Retina (tissue), 1 donor: ENCODE measurements at places on chromosomes 1 and 21.

- DNase-seq, result no peak
Measured at GRCh38 chr21:38809198-38809878, 3.6 kb downstream of the ETS2 start.

DNA sequence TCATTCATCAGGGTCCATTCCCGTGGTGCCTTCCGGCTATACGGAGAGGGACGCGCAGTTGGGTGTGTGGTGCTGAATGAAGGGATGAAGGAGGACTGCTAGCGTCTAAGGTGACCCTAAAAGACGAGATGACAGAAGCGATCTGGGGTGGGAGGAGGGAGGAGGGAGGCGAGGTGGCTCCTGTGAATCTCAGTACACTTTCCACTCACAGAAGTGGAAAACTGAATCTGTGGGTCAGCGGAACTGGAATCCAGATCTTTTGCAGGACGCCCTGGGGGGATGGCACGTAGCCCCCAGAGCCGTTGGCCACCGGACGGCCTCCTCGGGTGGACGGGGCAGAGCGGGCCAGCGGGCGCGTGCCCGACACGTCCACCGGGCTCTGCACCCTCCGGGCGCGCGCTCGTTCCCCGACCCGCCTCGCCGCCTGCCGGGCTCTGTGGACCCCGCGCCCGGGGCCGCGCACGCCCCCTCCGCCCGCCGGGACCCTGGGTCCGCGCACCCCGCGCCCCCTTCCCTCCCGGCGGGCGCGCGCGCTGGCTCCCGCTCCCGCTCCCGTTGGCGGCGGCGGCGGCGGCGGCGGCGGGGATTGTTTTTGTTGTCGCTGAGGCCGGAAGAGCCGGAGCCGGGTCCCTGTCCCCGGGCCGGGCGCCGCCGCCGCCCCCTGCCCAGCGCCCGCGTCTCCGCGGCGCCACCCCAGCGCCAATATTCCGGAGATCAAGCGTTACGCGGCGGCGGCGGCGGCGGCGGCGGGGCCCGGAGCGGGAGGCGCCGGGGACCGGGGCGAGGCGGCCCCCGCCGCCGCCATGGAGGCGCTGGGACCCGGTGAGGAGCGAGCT lies at the start of gene AGO4:
TSS of gene AGO4 (plus strand) at position 403 of the 836 bp plus-strand sequence. CDS start at position 804, 401 bp downstream.
- peak; percentile 87 for DNase-seq

- no peak for DNase-seq
Measured at GRCh38 chr1:197671920-197672319, 103.4 kb downstream of the DENND1B start.

- peak; percentile 80 for DNase-seq
Measured at GRCh38 chr1:36134505-36135329, 9.7 kb upstream of the COL8A2 start.

GRCh38 chr1:208809876-208810275 lies 565.7 kb upstream of the PLXNA2 start:
- no peak for DNase-seq

DNA sequence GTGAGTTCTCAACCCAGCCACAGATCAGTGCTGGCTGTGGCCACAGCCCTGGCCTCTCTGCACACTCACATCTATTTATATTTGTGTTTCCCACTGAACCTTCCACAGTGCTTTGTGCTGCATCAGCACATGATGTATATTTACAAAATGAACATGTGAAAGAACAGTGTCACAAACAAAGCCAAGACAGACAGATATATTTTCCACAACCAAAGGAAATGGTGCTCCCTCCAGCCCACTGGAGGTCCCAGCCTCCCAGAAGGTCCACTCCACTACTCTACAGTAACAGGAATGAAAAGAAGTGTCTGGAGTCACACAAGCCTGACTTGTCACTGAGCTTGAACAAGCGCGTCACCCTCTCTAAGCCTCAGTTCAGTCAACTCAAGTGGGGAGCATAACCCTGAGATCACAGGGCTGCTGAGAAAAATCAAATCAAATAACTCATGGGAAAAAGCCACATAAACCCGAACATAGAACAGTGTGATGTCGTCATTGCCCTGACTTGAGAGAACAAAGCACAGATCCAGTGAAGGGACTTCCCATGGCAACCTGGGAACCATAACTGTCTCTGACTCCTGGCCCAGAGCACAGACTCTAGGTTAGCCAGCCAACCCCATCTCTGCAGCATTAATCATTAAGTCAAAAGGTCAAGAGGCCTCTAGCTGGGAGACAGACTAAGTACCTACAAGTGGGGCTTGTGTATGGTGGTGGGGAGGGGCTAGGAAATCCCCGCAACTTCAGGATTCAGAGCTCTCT lies 121.2 kb downstream of the TRABD2B start:
- peak; percentile 31 for DNase-seq

DNA sequence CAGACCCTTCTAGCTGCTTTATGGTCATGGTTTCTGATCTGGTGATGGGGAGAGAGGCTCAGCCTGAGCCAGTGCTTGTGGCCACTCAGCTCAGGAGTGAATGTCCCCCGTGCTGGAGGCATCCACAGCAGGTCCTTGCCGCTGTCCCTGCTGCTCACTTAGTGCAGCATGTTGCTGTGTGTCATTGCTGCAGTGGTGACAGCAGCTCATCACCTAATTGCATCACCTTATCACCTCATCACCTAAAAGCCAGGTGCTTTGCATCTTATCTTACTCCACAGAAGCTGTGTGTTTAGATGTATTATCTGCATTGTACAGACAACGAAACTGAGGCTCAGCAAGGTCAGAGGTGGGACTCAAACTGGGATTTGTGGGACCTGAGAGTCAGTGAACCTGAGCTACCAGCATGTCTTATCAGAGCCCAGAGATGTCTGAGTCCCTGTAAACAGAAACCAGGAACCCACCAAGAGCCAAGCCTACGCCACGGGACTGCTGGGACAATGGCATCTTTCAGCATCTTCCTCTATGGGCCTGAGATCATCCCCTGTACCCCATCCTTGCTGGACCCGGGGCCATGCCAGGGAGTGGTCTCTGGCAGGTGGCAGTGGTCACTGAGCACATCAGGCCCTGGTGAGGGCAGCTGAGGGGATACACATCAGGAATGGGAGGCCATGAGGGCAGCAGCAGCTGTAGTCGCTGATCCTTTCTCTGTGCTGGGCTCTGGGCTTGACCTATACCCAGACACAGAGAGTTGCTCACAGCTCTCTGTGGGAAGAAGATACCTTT lies 6.5 kb downstream of the PODN start:
- no peak for DNase-seq

DNA sequence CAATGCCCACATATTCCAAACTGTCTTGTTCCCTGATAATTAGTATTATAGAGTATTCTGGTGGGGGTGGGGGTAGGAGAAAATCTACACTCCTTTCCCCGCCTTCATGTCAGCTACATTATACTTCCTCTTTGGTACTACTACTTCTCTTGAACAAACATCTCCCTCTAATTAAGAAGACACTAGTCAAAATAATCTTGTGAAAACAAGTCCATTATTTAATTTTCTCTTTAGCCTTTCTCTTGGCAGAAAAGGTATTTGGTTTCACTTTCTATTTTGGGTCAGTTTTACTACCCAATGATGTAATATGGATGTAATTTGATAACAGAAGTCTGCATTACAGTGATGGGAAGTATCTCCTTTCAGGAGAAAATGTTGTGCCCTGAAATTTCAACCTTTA lies 22.5 kb downstream of the NTMT2 start:
- DNase-seq, result no peak

DNA sequence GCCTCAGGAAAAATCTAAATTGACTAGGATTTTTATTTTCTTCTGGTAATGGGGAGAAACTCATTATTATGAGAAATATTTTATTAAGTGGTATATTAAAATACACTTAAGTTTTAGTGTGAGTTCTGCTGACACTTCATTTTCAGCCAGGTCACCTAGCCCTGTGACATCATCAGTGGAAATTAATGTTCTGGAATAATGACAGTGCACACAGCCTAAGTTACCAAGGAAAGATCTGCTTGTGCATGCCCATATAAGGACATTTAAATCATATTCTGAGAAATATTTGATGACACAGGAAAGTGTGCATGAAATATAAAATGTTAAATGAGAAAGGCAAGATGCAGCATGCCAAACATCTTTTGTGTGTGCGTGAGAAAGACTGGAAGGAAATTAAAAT lies 102.0 kb downstream of the KIF14 start:
- no peak for DNase-seq

GRCh38 chr1:223429313-223429731 lies 36.1 kb downstream of the CCDC185 start:
- no peak for DNase-seq

DNA sequence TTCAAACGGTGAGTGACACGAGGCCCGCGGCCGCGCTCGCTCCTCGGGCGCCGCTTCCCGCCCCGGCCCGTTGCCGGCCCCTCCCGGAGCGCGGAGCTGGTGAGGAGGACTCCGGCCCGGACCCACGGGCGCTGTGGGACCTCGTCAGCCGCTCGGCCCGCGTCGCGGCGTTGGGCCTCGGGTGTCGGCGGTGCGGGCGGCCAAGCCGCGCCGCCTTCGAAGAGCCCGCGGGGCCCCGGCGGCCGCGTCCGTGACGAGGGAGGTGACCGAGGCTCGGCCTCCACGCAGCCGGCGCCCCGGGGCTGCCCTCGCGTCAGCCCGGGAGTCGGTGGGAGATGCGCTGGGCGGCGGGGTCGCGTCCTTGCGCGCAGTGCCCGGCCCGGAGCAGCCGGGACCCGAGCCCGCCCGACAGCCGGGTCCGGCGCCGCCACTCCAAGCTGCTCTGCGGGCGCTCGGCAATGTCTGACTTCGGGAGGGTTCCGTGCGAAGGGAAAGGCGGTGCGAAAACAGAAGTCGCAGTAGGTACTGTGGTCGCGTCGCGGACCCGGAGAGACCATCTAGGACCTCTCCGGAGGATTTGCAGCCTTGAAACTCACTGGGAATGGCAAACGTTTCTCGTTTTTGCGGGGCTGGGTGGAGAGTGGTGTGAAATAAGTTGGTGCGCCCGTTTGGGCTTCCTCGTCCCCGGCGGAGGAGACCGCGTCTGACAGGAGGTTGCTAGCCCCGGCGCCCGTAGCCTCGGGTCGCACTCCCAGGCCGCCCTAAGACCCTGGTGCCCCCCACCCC lies 829 bp downstream of the SPEN start:
- peak; percentile 70 for DNase-seq

- no peak for DNase-seq
Measured at GRCh38 chr1:216553040-216553439, 129.8 kb upstream of the USH2A start.

DNA sequence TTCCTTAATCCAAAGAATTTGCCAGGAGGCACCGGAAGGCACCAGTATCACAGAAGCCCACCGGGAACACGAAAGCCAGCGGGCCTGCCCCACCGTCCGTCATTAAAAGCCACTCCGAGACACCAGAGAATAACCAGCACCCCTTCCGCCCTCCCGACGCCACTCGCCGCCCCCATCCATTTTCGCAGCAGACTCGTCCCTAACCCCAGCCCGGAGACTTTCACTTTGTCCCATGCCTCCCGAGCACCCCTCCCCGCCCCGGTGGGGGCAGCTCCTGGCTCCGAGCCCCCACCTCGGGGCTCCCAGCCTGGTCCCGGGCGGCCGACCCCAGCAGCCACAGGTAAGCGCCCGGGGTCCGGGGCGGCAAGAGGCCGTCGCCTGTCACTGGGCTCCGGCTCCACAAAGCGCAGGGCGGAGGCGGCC lies 105.4 kb downstream of the SLC45A1 start:
- peak; percentile 65 for DNase-seq

- no peak for DNase-seq
Measured at GRCh38 chr21:44432841-44433790, 22.2 kb upstream of the LRRC3 start.

GRCh38 chr1:47951026-47951425 lies 46.2 kb downstream of the TRABD2B start:
- DNase-seq, result no peak

DNA sequence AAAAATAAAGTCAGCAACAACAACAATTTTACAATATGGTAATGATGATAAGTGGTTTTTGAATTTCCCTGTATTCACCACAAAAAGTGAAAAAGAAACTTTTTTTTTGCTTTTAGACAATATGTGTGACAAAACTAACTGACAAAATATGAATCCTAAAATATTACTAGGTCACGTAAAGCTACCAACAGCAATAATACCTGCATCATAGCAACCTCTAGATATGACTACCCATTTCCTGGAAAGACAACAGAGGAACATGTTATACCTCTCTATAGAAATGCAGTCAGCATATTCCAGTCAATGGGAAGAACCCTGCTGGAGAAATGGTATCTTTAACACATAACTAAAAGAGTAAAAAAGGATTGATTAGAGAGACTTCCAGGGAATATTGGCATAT lies 73.7 kb downstream of the PDE4B start:
- no peak for DNase-seq

DNA sequence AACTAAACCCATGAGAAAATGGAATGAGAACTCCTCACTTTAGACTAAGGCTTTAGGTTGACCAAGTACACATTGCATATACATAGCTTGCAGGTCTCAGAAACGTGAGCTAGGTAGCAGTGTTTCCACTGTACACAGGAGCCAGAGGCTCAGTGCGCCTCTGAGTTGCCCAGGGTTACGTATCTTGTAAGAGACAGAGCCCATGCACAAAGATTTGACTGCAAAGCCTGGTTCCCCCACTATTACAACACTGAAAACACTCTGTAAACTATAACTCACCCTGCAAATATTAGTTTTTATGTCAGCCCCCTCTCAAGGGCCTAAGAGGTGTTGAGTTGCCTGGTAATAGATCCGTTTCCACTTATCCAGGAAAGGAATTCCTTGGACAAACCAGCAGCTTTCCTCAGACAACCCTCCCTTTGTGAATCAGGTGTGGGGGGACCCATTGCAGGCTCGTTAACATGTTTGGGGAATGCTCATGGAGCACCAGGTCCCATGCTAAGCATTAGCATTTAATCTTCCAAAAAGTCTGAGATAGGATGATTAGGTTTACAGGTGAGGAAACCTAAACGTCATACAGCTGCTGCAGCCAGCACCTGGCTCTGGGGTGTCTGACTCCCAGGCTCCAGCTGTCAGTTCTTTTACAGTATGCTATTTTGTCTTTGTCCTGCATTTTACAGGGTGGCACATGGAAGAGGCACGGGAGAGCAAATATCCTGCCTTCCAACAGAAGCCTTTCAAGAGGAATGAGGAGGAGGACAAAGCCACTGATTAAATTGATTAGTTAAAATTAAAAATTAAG lies 25.7 kb downstream of the TENT5C start:
- no peak for DNase-seq

GRCh38 chr1:6357243-6357936 lies 36.2 kb downstream of the ACOT7 start:
- no peak for DNase-seq

- DNase-seq, result no peak
Measured at GRCh38 chr1:211915924-211916323, 85.4 kb upstream of the LPGAT1 start.

- no peak for DNase-seq
Measured at GRCh38 chr1:43949678-43950077, 2.9 kb downstream of the IPO13 start.

- no peak for DNase-seq
Measured at GRCh38 chr21:15209224-15209623, 144.4 kb upstream of the NRIP1 start.

- peak; percentile 22 for DNase-seq
Measured at GRCh38 chr1:58896246-58897183, 112.7 kb upstream of the JUN start.

GRCh38 chr1:11561740-11562139 lies 82.8 kb downstream of the DISP3 start:
- DNase-seq, result no peak
